HFFc6 (cell line): ENCODE measurements at places on chromosomes 11 and 22.

DNA sequence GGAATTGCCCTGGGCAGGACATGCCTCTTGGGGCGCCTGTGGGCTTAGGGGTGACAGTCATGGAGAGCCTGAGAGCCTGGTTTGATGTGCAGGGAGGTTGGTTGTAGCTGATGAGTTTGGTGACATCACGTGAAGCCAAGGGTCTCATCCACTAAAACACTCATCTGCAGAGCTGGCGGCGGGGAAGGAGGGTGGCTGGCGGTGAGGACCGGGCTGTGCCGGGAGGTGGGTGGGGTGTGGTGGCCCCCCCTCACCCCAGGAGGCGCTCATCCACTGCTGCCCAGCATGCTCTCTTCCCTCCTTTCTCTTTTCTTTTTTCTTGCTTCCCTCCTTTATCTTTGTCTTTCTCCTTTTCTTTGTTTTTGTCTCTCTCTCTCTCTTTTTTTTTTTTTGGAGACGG, 49.0 kb downstream of the GRAMD4 start:
- no peak for DNase-seq

DNA sequence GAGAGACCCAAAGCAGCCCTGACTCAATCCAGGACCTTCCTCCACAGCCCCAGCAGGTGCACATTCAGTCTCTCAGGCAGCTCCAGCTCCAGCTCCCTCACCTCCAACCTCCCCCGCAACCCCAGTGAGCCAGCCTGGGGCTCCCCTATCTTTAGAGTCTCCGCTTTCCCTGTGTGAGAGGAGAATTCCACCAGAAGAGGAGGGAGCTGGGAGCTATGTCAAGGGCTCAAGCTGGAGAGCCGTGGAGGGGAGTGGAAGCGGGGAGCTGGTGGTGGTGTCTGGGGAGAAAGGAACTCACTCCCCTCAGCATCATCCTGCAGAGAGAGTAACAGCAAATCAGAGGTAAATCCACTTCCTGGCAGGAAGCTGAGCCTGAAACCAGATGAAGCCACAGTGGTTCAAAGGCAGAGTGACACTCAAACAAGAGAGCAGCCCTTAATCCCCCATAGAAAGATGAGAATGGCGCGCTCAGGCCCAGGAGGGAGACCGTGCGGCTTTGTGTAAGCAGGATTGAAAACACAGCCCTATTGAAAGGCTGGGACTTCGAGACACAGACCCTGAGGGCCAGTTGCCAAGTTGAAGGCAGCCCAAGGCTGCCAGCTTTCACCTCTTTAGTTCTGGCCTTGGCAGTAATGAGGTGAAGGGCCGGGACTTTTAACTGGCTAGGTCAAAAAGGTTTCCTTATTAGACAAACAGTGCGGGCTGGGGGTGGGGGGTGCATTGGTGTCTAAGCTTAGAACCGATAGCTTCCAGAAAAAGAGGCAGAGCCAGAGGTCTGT, 21.4 kb upstream of the CDON start:
- no peak for DNase-seq

GRCh38 chr11:33804471-33804870, 30.2 kb upstream of the FBXO3 start:
- DNase-seq: no peak

- no peak for DNase-seq
These were observed 8.4 kb downstream of the CYTH4 start for GRCh38 chr22:37290737-37291136.

DNA sequence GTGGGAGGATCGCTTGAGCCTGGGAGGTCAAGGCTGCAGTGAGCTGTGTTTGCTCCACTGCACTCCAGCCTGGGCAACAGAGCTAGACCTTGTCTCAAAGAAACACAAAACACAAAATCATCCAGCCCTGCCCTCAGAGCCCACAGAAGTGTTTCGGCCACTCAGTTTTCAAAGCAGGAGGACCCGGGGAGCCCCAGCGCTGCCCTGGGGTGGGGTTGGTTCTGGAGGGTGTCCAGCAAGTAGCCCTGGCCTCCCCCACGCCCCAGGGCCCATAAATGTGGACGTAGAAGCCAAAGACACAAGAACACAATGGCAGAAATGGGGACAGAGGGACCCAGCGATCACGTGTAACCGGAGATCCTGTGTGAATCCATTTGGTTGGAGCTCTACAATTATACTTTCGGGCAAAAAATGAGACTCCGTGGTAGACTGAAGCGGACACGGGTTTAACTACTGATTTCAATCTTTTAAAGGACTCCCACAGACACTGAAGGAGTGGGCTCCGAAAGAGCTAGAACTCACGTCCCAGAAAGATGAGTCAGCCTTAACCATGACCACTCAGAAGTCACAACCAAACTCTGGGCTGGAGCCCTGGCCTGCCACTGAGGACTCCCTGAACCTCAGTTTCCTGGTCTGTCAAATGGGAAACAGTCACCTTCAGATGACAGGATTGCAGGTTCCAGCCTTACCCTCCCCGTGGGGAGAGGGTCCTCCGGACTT, 9.0 kb upstream of the CYTH4 start:
- peak; percentile 59 for DNase-seq

- no peak for DNase-seq
These were observed 1.8 kb upstream of the SHISAL1 start for GRCh38 chr22:44314425-44315067.

DNA sequence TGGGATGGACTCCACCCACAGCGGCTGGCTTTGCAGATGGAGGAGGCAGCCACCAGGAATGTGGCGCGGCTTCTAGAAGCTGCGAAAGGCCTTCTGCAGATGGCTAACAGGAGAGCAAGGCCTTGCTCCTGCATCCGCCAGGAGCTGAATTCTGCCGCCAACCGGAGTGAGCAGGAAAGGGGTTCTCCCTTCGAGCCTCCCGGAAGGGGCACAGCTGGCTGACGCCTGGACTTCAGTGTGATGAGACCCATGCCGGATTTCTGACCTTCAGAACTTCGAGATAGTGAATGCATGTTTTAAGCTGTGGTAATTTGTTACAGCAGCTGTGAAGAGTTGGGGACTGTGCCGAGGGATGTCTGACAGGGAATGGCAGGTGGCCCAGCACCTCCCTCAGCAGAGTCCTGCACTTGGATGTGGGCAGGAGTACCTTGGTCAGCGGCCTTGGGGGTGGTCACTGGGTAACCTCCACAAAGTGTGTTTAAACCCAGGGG, 7.7 kb downstream of the TBC1D22A start:
- DNase-seq: no peak

DNA sequence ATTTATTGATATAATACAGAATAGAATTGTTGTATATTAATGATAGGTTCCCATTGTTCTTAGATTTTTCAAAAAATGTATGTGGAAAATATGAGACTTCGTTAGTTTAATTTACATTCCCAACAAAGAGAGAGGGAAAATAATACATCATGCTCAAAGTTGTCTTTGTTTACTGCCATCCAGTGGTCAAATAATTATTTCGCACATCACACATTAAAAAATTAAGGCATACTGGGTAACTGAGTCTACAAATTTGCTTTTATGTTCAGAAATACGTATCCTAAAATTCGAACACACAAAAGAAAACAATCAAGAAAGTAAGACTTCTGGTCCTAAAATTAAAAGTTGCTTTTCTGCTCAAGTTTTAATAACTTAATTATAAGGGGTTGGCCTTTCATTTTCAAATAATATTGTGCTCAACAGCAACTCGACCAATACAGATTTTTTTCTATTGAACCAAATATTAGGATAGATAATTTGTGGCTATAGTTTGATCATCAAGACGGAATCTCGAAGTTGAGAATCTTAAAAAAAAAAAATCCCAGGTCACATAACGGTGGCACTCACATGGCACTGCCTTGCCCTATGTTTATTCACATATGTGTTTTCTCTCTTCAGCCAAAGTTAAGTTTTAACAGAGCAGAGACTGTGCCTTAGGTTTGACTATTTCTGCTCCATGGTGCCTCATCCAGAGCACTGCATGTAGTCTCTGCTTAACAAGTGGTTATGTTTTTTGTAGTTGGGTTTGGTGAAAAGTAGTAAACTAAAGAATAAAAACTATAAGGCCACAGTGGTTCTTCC, 12.3 kb downstream of the PDGFD start:
- peak; percentile 13 for DNase-seq

GRCh38 chr22:27404441-27404840, 397.1 kb downstream of the MN1 start:
- DNase-seq: no peak

- DNase-seq: no peak
These were observed 158.8 kb upstream of the PGR start for GRCh38 chr11:101288392-101288791.

DNA sequence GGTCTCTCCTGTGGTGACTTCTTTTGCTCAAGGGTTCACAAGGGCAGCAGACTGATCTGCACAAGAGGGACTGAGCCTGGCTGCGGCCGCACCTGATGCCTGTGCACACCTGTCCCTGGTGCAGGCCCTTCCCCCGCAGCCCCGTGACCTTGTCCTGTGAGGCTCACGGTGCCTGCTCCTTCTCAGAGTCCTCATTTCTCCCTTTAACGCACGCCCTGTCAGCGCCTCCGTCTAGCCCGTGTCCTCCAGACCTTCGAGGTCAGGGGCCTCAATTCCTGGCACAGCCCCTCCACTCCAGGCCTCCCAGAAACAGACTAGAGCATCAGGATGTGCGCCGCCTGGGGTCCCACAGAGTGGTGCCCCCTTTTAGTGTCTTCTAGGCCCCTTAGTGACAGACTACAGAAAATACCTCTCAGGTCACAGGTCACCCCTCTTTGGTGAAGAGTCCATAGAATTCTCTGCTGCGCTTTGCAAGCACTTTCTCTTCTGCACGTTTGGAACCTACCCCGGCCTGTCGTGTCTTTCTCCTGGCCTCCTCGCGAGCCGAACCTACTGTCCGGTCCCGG, 1.0 kb upstream of the DRD4 start:
- DNase-seq: no peak

DNA sequence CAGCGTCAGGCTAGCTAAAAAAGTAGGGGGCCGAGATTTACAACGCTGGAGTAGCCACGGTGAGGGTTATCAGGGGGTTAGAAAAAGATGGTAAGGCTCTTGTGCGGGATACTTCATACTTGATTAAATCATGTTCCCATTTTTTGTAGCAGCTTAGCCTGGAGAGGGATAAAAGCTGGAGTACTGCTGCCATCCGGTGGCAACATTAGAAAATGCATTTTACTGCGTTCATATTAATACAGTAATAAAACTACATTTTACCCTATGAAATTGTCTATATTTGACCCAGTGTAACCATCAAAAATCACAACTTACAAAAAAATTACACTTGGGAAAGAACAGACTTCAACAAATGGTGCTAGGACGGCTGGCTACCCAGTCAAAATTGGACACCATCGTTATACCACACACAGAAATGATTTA, 17.3 kb downstream of the RPUSD4 start:
- DNase-seq: peak; percentile 43

DNA sequence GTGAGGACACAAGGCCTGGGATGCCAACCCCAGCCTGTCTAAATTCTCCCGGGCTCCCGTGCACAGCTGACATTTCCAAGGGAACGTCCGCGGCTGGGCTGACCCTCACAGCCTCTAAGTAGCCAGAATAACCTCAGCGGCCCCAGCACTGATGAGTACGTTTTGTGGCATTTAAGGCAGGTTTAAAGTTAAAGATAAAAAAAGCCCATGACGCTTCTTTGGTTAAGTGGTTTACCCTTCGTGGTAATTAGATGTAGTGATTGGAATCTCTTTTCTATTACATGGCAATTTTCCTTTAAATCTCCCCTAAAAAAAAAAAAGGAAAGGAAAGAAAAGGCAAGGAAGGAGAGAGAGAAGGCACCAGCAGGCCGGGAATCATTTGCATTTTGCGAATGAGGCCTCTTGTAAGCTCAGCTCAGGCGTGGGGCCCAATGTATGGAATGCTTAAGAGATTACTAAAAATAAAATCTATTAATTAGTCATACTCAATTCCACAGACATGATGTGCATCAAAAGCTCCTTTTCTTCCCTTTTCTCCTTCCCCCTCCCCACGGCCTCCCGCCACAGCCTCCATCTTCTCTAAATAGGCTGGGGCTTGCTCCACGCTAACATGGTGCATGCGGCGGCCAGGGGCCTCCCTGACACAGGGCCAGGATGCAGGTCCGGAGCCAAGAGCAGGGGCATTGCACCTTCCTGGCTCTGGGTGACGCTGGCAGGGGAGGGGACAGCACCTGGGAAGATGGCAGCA, 44.1 kb downstream of the MACROD1 start:
- peak; percentile 93 for DNase-seq

DNA sequence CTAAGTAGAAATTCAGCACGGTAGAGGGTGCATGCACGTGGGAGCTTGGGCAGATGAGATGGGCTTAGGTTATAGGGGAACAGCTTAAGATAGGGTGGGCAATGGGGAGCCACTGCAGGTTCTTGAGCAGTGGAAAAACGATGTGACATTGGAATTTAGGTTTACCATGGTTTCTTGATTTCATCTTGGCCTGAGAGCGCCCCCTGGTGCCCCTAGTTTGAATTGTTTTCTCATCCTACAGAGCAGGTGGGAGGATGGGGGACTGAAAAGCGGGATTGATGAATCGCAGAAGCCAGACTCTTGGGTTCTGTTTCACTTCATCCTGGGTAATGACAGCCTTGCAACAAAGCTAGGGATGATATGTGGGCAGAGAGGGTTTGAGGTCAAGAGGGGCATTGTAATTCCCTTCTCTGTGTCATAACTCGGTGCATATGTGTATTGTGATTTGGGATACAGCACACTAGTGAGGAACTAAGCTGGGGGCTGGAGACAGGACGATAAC, 6.7 kb upstream of the MCAM start:
- peak; percentile 43 for DNase-seq

- DNase-seq: no peak
These were observed 83.3 kb downstream of the MYEOV start for GRCh38 chr11:69377029-69377952.

DNA sequence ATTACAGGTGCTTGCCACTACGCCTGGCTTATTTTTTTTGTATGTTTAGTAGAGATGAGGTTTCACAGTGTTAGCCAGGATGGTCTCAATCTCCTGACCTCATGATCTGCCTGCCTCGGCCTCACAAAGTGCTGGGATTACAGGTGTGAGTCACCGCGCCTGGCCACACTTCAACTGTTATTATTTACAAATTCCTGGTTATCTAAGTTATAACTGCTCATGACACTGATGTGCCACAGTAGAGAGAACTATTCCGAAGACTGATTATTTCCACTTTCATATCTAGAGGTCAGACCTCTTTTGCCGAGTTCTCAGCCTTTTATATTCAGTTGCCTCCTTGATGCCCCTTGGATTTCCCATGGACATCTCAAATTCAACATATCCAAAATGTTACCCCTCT, 3.9 kb upstream of the NUP160 start:
- DNase-seq: no peak

GRCh38 chr11:112599856-112600533, 339.3 kb upstream of the PLET1 start:
- no peak for DNase-seq

DNA sequence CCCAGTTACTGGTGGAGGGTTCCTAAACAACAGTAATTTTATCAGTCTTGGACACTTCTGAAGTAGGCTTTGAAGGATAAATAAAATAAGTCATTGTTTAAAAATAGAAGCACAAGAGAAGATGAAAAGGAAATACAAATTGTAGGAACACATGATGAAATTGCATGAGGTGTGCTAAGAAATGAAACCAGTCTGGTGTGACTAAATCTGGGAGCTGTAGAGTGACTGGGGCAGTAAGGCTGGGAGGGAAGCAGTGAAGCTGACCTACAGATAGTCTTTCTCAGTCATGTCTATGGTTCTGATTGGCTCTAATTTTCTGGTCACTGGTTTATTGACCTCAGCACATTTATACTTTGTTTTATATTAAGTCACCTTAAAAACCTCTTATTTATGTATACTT, 139.1 kb downstream of the SLC17A6 start:
- no peak for DNase-seq

- DNase-seq: no peak
These were observed 27.2 kb downstream of the ABTB2 start for GRCh38 chr11:34330653-34331052.

GRCh38 chr11:11740836-11741235, 100.9 kb upstream of the USP47 start:
- no peak for DNase-seq

- DNase-seq: no peak
These were observed 379.8 kb downstream of the SOX6 start for GRCh38 chr11:15976433-15977045.
